Ecto neural progenitor cell (in vitro differentiated cells): ENCODE measurements at places on chromosomes 16 and 17.
A peak's percentile ranks its signal among the peaks of the same experiment; 100 is the strongest.

GRCh38 chr17:39132192-39132610 is 19.2 kb downstream of the PLXDC1 start:
- no peak for DNase-seq

- no peak for DNase-seq
Measured at GRCh38 chr17:31152271-31152670, 57.5 kb downstream of the NF1 start.

- DNase-seq = no peak
Measured at GRCh38 chr16:17269439-17269838, 201.3 kb downstream of the XYLT1 start.

DNA sequence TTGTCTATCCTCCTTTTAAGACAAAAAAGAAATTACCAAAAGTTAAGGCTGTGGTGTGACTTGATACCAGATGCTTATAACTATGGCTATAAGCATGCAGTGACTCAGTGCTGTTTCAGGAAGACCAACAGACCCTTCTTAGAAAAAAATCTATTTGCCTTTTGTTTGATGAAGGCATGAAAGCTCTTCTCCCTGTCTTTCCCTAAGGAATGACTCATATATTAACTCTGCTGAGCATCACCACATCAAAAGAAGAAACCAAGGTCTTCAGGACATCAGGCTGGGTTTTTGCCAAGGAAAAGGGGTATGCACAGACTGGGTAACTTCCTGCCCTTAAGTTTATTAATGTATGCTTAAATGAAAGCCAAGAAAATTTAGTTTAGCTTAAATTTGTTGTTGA is 47.1 kb downstream of the VMP1 start:
- no peak for DNase-seq

- no peak for DNase-seq
Measured at GRCh38 chr17:46264456-46265198, 30.3 kb upstream of the LRRC37A start.

- DNase-seq = no peak
Measured at GRCh38 chr17:14510136-14510535, 209.3 kb downstream of the HS3ST3B1 start.

GRCh38 chr17:4721203-4722135 is 9.8 kb upstream of the MED11 start:
- no peak for DNase-seq

DNA sequence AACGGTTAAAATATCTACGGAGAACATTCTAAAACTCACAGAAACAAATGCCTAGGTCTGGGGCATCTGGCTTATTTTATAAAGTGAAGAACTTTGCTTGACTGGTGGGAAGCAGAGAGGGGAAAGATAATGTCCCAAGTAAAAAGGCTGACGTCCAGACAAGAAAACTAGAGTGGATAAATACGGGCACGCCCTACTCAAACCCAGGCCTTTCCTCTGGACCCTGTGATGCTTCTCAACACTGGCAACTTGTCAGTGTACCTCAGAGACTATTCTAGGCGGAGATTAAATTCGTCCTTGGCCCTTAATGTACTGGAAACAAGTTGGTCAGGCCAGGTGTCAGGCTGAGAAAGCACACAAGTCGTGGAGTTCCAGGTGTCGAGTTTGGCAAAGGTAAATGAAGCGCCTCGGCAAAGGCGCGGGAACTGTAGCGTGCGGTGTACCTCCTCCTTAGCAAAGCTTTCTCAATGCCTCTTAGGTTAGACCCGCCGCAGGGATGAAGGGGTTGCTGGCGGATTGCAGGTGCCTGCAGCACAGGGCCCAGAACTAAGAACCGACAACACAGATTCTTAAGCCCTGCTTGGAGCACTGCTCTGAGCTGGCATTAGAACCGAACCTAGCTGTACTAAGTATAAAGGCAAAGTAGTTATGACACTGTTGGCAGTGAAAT is 668 bp upstream of the UNK start:
- DNase-seq = peak; percentile 76
